Left ventricle myocardium inferior (tissue), 1 donor: ENCODE measurements at places on chromosomes 11 and 22.
A peak's percentile ranks its signal among the peaks of the same experiment; 100 is the strongest.

DNA sequence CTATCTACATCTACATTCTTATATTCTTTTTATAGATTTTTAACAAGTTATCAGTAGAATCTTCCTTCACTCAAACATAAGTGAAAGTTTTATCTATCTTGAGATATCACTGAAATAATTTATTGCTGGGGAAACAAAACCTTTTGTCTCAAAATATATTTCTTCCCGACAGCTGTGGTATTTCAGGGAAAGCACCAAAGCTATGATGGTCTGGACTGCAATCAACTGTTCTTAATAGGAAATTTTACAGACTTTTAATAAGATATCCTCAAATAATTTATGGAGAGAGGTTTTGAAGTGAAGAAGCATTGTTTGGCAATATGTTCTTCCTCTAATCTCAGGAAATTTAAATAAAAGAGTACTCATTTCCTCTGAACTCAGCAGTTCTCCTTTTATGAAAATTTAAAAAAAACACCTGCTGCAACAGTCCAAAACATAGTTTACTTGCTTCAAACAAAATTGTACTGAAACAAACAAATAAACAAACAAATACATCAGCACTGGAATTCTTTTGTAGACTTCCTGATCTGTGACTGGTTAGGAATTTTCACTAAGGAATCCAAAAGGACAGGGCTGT is 33.9 kb upstream of the EIF3M start:
- no peak overlapping the region for H3K4me3 ChIP-seq
- H3K27ac ChIP-seq: no peak overlapping the region
- peaks cover 2% of the 10 kb centered on the region for H3K4me1 ChIP-seq
- H3K36me3 ChIP-seq: no peaks in the 10 kb centered on the region
- no peak for DNase-seq

GRCh38 chr22:46679706-46680269 is 58.3 kb downstream of the CERK start:
- peaks cover 75% of the 10 kb centered on the region for H3K4me1 ChIP-seq
- no peaks in the 10 kb centered on the region for H3K27me3 ChIP-seq
- H3K36me3 ChIP-seq: peaks cover 32% of the 10 kb centered on the region

DNA sequence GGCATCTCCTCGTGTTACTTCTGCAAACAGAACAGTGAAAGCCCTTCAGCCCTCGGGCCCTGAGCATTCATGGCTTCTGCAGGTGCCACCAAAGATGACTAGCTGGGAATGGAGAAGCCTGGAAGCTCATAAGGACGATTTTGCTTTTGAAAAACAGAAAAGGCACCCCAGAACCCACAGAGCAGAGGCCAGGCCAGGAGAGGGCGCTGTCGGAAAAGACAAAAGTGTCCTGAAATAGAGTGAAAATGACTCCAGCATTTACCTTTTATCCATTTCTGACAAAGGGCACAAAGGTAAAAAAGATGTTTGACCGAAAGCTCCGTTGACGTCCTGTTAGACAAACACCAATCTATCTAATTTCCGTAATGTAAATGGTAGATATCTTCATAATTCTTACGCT is 37.6 kb downstream of the ZNF195 start:
- H3K27me3 ChIP-seq: peaks cover 39% of the 10 kb centered on the region
- DNase-seq: peak; percentile 31
- no peak overlapping the region for H3K27ac ChIP-seq
- H3K36me3 ChIP-seq: no peaks in the 10 kb centered on the region
- no peak overlapping the region for H3K4me3 ChIP-seq

- peaks cover 8% of the 10 kb centered on the region for H3K27me3 ChIP-seq
- peaks cover 20% of the 10 kb centered on the region for H3K4me1 ChIP-seq
- no peak overlapping the region for H3K4me3 ChIP-seq
These were observed 10.0 kb downstream of the VSIG10L2 start for GRCh38 chr11:125955856-125956255.

DNA sequence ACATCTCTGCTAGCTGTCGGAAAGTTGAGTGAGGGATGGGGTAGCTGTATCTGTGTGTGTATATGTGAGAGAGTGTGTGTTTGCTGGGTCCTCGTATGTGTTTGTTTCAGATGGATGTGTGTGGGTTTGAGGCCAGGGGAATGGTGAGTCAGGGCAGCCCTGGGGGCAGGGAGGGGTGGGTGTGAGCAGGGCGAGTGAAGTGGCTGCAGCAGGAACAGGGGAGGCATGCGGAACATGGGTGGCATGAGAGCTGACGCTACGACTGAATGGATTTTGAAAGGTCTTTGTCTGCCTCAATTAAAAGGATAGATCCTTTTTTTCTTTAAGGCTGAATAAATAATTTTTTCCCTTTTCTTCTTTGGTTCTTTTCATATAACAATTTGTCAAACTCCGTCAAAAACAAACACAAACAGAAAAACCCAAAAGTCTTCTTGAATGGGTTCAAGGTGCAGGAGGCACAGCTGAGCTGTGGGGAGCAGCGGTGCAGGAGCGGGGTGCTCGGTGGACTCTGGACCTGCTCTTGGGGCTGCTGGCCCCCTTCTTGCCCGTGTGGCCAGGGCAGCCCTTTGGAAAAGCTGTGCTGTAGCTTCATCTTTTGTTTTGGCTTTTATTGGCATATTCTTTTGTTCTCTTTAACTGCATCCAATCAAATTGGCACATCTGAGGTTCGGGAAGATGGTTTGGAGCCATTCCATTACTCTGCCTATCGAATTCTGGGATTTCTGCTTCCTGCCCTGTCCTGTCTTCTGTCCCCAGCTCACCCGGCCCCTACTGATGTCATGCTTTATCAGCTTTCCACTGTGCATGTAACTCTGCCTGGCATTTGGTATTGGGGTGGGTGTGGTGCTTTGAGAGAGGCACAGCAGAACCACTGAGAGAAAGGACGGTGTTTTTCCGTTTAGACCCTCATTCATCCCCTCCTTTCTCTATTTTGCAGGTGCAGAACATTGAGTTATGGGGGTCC is 80.1 kb downstream of the ADAMTS15 start:
- peaks cover 48% of the 10 kb centered on the region for H3K4me1 ChIP-seq
- no peak for DNase-seq
- H3K27ac ChIP-seq: peak overlapping the region; percentile 94

DNA sequence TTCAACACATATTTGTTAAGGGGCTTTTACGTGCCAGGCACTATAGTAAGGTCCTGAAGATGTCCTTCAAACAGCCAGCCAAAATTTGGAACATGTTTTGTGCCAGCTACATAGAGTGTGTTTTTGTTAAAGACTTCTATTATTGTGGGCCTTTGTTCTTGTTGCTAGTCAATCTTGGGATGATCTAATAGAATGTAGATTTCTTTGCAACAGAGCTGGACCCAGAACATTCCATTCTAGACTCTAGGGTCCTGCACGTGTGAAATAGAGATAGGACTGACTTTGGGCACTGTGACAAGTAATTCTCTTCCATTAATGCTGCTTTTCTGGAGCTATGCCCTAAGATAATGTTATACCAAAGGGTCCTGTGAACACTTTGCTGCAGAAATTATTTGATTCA is 16.9 kb upstream of the IPO7 start:
- DNase-seq: no peak
- peaks cover 32% of the 10 kb centered on the region for H3K4me1 ChIP-seq
- H3K36me3 ChIP-seq: no peaks in the 10 kb centered on the region

- no peak overlapping the region for H3K27ac ChIP-seq
- H3K27me3 ChIP-seq: peaks cover 75% of the 10 kb centered on the region
- no peaks in the 10 kb centered on the region for H3K4me1 ChIP-seq
- H3K36me3 ChIP-seq: no peaks in the 10 kb centered on the region
These were observed 9.4 kb upstream of the RTCB start for GRCh38 chr22:32421484-32421883.

DNA sequence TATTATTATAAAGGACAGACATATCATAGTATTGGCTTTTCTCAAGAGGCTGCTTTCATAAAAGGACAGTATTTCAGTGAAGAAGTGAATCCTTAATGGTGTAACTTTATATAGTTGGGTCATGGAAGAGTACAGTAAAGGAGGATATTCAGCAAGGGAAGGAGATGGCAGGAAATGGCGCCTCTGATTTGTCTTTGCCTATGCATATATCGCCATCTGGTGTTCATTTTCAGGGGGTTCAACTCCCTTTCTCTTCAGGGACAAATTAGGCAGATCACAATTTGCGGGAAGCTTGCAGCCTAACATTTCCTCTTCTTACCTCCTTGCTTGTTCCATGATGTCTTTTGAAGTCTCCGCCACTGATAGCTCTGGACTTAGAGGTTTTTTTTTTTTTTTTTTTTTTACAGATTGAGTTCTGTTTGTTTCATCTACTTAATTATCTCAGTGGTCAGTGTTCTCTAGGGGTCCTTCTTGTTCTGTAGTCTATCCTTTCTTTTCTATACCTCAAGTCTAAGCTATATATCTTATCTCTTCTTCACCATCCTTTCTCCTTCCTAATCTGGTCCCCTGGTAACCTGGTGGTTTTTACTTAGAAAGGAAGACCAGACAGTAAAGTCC is 21.8 kb upstream of the RRM1 start:
- no peaks in the 10 kb centered on the region for H3K27me3 ChIP-seq
- no peak for DNase-seq
- H3K36me3 ChIP-seq: peaks cover 6% of the 10 kb centered on the region
- no peak overlapping the region for H3K27ac ChIP-seq

GRCh38 chr22:22203048-22203971 is 41.3 kb upstream of the VPREB1 start:
- peaks cover 99% of the 10 kb centered on the region for H3K27me3 ChIP-seq
- no peak overlapping the region for H3K27ac ChIP-seq
- peaks cover 7% of the 10 kb centered on the region for H3K4me1 ChIP-seq
- no peaks in the 10 kb centered on the region for H3K36me3 ChIP-seq

GRCh38 chr11:36736103-36736502 is 138.1 kb upstream of the RAG2 start:
- H3K27me3 ChIP-seq: peaks cover 25% of the 10 kb centered on the region
- H3K4me3 ChIP-seq: no peak overlapping the region
- no peak overlapping the region for H3K27ac ChIP-seq
- no peaks in the 10 kb centered on the region for H3K4me1 ChIP-seq
- no peaks in the 10 kb centered on the region for H3K36me3 ChIP-seq

DNA sequence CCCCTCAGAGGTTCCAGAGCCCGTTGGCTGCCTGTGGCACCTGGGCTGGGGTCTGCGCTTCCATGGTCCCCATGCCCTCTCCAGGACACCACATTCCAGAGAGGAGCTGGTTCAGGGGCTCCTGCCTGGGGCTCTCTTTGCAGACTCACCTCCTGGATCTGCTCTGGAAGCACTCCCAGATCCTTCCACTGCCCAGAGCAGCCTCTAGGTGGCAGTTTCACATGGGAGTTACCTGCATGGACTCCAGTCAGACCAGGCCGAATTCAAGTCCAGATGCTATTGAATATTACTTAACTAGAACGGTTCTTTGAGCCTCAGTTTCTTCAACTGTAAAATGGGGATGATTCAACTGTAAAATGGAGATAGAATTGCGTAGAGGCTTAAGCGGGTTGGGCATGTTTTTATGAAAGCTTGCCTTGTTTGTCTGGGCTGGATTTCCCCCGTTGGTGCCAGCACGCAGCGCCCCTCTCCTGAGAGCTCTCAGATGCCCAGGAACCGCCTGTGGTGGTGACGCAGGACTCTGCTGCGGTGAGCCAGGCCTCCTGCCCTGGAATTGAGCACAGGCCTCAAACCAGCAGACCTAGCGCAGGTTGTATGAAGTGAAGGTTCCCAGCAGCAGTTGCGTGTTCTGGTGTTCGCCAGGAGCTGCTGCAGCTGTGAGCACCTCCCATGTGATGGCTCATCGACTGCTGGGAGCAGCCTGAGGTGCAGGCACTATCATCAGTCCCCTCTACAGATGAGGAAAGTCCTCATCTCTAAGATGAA is 44.2 kb downstream of the LMO1 start:
- peaks cover 16% of the 10 kb centered on the region for H3K27me3 ChIP-seq
- no peak overlapping the region for H3K27ac ChIP-seq
- H3K4me3 ChIP-seq: no peak overlapping the region
- H3K4me1 ChIP-seq: no peaks in the 10 kb centered on the region

GRCh38 chr11:108518581-108518980 is 20.4 kb upstream of the POGLUT3 start:
- H3K27ac ChIP-seq: no peak overlapping the region
- H3K36me3 ChIP-seq: no peaks in the 10 kb centered on the region
- H3K4me3 ChIP-seq: no peak overlapping the region
- no peaks in the 10 kb centered on the region for H3K27me3 ChIP-seq
- no peak for DNase-seq
- no peaks in the 10 kb centered on the region for H3K4me1 ChIP-seq

GRCh38 chr11:116326146-116326545 is 446.6 kb downstream of the BUD13 start:
- H3K4me3 ChIP-seq: no peak overlapping the region
- no peaks in the 10 kb centered on the region for H3K36me3 ChIP-seq
- H3K27me3 ChIP-seq: peaks cover 5% of the 10 kb centered on the region

DNA sequence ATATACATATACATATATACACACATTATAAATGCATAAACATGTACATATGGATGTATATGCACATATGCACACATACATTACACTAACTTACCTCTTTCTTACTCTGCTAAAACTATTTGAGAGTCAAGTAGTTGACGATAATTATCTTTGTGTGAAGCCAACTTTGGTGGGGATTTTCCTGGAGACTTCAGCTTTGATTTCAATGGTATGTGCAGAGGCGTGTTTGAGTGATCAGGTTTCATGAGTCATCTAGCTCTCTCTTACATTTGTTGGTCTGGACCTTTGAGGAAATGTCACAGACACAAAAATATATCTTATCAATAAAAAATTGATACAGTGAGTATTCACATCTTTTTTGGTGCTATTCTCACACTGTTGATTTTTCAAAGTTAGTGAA is 769.1 kb upstream of the LUZP2 start:
- no peaks in the 10 kb centered on the region for H3K4me1 ChIP-seq
- no peak overlapping the region for H3K27ac ChIP-seq
- no peaks in the 10 kb centered on the region for H3K27me3 ChIP-seq
- H3K4me3 ChIP-seq: no peak overlapping the region
- H3K36me3 ChIP-seq: no peaks in the 10 kb centered on the region

DNA sequence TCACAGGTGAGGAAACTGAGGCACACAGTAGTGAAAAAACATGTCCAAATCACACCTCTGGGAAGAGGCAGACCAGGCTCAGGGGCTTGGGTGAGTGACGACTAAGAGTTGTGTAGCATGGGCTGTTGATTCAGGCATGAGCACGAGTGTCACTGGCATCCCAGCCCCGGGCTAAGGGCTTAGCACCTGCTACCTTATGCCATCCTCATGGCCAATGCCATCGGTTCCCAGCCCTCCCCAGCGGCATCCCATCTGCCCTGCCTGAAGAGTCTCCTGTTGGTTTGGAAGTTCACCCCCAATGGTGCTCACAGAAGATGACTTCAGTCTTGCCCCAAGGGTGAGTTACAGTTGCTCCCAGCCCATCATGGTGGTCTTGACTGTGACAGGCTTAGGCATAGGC is 22.4 kb downstream of the MB start:
- H3K27ac ChIP-seq: peak overlapping the region; percentile 90
- H3K27me3 ChIP-seq: no peaks in the 10 kb centered on the region
- H3K4me1 ChIP-seq: peaks cover 91% of the 10 kb centered on the region
- H3K36me3 ChIP-seq: no peaks in the 10 kb centered on the region
